Jurkat, Clone E6-1 (cell line): ENCODE measurements at places on chromosomes 3 and 15.

- no peak for DNase-seq
Measured at GRCh38 chr3:151879037-151879436, 5.6 kb downstream of the SUCNR1 start.

- no peak for DNase-seq
Measured at GRCh38 chr3:12073106-12073505, 68.9 kb downstream of the SYN2 start.

GRCh38 chr15:31297575-31298456 lies 28.8 kb upstream of the KLF13 start:
- DNase-seq = no peak

GRCh38 chr3:24323272-24323671 lies 171.4 kb downstream of the THRB start:
- DNase-seq = no peak

GRCh38 chr15:39272901-39273300 lies 308.0 kb upstream of the THBS1 start:
- DNase-seq = no peak

DNA sequence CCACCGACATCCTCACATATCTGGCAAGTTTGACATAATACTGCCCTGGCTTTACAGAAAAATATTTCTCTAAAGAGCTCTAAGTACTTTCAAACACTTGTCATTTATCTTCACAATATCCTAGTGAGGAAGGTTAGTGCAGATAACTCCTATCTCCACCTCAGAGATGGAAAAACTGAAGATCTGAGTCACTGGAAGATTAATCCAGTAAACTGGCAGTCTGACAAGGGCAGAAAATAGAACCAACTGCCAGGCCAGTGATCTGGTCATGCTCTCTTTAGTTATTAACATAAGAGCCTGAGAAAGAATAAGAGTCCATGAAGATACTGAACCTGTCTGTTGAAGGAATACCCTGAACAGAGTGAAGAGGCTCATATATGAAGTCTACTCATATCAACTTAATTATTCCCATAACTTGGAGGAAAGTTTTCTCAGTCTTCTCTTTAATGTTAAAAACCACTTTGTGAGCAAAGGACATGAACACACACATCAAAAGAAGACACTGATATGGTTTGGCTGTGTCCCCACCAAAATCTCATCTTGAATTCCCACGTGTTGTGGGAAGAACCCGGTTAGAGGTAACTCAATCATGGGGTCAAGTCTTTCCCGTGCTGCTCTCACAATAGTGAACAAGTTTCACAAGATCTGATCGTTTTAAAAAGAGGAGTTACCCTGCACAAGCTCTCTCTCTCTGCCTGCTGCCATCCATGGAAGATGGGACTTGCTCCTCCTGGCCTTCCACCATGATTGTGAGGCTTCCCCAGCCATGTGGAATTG lies 61.4 kb downstream of the GOLIM4 start:
- DNase-seq = no peak

GRCh38 chr15:61063875-61064320 lies 165.2 kb downstream of the RORA start:
- no peak for DNase-seq

DNA sequence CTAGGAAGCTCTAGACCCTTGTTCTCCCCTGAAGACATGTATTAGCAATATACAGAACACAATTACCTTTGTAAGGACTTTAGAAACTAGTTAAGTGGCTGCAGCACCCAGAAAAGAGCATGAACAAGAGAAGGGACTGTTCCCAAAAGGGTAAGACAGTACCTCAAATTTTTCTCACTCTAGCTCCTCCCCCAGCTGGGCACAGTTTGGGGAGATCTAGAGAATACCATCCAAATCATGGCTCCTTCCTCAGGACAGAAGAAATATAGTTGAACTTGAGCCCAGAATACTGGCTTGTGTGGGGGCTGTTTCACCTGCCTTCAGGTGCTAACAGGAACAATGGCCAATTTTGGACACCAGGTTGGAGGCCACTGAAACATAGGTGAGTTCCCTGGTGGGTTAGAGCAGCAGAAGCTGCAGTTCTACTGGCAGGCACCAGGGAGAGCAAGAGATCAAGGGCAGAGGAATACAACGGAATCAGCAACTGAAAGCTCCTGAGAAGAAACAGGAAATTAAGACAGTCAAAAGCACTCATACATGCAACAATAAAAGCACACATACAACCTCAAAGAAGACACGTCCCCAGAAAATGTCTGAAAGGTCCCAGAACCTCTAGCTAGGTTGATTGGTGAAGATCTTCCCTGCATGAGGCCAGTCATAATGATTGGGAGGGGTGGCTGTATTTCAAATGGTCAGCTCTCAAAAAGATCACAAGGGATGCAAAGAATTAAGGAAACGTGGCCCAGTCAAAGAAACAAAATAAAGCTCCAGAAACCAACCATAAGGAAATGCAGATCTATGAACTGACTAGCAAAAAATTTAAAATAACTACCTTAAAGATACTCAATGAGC lies 104.9 kb upstream of the ASB14 start:
- DNase-seq = peak; percentile 74

GRCh38 chr15:101020945-101021344 lies 101.8 kb downstream of the LRRK1 start:
- DNase-seq = no peak

- DNase-seq = no peak
Measured at GRCh38 chr3:102447272-102447671, 12.5 kb downstream of the ZPLD1 start.

- no peak for DNase-seq
Measured at GRCh38 chr3:150114873-150115540, 144.3 kb upstream of the PFN2 start.
